ENCODE measurements at places on chromosomes 5 and 9.

DNA sequence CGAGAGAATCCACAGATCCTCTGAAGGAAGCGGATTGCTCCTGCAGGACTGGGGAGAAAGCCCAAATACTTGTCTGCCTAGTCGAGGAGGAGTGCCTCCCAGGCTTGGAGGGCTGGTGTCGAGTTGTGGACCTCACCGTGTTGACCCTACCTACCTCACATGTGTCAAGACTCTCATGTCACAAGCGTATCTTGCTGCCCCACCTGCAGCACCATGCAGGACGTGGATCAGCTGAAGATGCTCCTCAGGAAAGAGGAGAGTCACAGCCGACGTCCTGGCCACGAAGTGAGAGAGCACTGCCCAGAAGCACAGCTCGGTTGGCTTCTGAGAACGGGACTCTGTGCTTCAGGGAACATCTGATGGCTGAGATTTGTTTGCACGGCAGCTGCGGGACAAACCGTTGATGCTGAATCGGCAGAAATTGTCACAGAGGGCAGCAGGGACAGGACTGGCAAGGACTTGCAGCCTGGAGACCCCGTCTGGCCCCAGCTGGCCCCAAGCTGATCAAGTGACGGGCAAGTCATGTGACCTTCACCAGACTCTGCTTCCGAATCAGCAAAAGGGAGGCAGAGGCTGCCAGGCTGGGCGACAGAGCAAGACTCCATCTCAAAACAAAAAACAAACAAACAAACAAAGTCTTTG, 119.1 kb upstream of the ITGA1 start:
- no peak for DNase-seq

GRCh38 chr9:123065196-123065595, 31.7 kb downstream of the GPR21 start:
- no peak for DNase-seq

- peak; percentile 81 for DNase-seq
These were observed 27.1 kb upstream of the MYORG start for GRCh38 chr9:34403554-34404380.

DNA sequence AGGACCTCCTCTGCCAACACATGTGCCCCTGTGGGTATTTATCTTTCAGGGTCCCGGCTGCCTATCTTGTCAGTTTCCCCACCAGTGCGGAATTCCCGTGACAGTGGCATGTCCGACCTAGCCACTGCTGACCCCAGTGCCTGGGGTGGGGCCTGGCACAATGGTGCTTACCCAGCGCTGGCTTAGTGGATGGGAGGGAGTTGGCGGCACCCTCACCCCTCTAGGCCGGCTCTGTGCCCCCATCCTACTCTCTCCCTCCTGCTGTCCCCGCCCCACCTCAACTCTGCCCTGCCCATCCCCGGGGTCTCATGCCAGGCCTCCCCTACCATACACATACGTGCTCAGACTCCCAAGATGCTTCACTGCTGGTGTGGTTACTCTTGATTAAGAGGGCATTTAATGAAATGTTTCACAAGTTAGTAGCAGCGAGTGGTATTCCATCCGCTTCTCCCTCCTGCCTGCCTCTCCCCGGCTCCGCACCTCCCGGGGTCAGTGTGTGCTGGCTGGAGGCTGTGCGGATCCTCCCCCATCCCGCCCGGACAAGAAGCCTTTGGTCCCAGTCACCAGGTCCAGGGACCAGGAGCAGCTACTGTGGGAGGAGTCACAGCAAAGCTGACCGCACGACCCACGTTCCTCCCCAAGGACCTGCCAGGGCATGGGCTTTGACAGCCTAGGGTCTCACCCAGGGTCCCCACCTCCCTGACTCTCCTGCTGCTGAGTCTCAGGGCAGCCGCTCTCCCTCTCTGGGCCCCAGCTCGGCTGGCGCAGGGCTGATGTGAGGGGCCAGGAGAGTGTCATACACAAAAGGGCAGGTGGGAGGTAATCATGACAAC, 9.5 kb upstream of the QRFP start:
- no peak for DNase-seq

DNA sequence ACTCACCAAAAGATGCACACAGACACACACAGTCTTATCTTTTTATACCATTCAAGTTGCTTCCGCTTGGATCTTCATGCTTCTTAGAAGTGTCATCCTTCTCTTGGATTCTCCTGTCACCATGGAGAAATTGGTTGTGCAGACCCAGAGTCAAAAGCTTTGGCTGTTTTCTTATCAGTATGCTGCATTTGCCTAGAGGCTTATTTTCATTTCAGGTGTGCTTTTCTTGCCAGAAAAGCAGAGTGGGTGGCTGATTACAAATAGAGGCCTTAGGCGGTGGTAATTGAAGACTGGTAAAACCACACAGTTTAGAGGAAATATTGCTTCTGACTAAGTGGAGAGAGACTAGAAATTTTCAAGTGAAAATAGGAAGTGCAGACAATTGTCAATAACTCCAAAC, 70.2 kb upstream of the TLE4 start:
- no peak for DNase-seq

DNA sequence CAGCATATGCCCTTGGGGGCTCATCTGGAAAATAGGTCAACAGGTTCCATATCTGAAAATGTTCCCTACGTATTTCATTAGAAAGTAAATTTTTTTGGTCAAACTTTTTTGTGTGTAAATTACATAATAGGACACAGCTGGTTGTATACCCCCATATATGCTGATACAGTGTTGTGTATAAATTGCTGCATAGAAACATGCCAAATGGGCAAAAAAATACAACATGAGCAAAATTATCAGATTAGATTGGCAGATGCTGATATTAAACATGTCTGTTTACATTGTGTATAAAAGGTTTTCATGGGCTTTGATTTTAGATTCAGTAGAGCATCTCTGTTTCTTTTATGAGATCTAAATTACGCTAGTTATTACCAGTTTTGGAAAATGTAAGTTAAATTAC, 2223.0 kb downstream of the MAT2B start:
- no peak for DNase-seq

DNA sequence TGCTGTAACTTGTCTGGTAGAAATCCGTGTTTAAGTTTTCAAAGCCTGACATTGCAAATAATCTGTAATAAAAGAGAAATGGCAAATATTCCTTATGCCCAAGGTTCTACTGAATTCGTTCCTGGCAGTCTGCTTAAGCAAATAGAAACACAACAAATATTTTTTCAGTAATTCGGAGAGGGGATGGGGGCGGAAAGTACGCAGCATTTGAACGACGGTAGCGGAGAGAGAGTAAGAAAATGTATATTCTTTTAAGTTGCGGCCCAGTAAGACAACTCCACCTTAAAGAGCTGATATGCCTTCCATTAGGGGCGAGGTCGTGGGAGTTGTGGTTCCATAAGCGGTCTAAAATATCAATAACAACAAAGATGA, 569 bp downstream of the YIPF5 start:
- DNase-seq = no peak

- DNase-seq = no peak
These were observed 28.8 kb downstream of the FOXD1 start for GRCh38 chr5:73419465-73420390.

- DNase-seq = no peak
These were observed 31.4 kb upstream of the SPARC start for GRCh38 chr5:151718153-151718552.

GRCh38 chr5:108061941-108062340, 320.0 kb downstream of the FBXL17 start:
- DNase-seq = no peak

DNA sequence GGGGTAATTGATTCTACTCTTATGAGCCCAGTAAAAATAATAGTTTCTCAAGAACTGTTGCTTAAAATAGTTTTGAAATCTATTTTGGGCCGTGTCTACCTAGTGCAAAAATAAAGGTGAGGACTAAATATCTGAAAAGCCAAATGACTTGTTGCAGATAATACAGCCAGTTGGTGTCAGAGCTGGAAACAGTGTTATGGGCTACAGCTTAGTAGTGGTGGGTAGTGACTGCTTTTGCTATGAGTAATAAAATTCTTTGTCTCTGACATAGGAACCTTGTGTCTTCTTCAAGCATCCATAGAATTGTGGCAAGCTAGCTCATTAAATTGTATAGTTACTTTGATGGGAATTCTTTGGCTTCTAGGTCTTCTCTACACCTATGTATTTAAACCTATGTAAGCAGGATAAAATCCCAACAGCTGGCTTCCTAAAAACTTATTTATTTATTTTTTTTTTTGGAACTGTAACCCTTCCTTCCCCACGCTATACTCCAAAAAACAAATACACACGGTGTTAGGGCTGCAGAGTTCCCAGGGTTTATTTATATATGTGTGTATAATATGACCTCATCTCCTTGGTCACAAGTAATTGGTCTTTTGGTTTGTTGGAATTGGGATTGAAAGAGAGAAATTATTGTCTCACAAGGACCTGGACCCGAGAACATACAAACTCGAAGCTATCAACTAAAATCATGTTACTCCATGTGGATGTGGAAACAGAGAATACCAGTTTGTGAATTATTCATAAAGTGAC, 138.0 kb downstream of the NUDT12 start:
- DNase-seq = no peak

DNA sequence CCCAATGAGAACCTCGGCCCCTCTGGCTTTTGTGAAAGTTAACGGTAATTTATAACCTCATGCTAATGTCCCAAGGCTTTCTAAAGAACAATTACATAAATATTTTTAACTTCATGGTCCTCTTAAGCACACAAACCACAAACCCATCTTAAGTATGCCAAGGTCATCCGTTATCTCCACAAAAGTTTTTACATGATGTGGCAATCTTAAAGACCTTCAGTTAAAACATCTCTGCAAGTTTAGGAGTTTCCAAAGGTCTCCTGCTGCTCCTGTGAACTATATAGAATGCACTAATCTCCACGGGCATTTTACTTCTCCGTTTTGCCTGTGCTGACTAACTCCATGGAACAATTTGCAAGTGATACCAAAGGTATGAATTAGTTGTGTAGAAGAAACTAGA, 228.2 kb downstream of the TLE1 start:
- DNase-seq = no peak

- DNase-seq = no peak
These were observed 178.1 kb downstream of the SGCD start for GRCh38 chr5:156505101-156505500.

GRCh38 chr9:109166771-109167601, at the start of gene FRRS1L:
Gene FRRS1L, minus strand, starts transcription at chr9:109167249. Its CDS starts 111 bp downstream, at chr9:109167138.
- DNase-seq = peak; percentile 75

DNA sequence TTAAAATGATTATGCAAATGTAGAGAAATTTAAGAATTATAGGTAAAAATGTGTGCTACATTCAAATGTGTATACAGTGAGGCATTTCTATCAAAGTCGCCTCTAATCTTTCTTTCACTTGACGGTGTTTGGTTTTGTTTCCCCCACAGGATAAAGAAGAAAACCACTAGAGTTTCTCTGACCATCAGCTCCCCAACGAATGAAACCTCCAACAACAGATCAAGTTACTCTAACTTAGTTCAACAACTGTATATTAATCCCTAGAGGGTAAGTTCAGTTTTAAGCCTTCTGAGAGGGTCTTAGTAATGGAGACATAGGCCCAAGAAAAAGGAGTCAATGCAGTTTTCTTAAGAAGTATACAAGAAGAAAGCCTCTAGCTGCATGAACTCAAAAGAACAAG, 11.5 kb upstream of the MYOT start:
- no peak for DNase-seq

GRCh38 chr5:4939042-4939781, 200.9 kb upstream of the ADAMTS16 start:
- no peak for DNase-seq

Data from D341Med (cell line).